ENCODE measurements at places on chromosomes 11 and 22.

DNA sequence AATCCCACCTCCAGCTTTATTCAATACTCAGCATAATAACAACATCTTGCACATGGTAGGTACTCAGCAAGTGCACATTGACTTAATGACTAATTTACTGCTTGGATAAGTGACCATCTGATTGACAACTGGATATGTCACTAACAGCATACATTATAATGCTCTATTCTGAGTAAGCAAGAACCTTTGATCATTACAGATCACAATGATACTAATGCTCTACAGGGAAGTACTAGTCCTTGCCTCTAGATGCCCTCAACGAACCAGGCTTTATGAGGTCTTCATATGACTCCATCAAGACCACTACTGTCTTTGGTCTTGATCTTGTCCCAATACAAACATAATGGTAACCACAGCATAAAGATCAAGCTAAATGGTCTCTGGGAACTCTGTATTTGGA lies 167.6 kb upstream of the MTMR2 start:
- peaks cover 35% of the 10 kb centered on the region for H3K4me1 ChIP-seq
- peaks cover 8% of the 10 kb centered on the region for H3K36me3 ChIP-seq
- DNase-seq = no peak
- no peaks in the 10 kb centered on the region for H3K27me3 ChIP-seq

- H3K36me3 ChIP-seq = no peaks in the 10 kb centered on the region
- peaks cover 16% of the 10 kb centered on the region for H3K27me3 ChIP-seq
- no peak overlapping the region for H3K27ac ChIP-seq
- H3K4me3 ChIP-seq = no peak overlapping the region
- no peak for DNase-seq
- peaks cover 23% of the 10 kb centered on the region for H3K4me1 ChIP-seq
Observed at GRCh38 chr11:120903686-120904085, 120.2 kb upstream of the TBCEL start.

DNA sequence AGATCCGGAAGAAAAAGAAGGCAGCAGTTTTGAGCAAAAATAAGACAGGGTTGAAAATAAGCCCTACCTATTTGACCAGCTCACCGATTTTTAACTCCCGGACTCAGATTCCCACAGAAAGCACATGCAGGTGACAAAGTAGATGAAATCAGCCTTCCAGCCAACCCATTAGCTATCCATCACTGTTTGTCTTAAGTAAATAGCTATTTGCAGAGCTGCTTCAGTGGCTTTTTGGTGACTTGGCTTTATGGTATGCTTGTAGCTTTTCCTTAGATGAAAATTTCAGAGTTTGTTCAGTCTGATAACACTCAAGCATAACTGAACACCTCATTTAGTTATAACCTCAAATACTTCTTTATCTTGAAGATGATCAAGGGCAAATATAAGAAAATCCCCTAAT lies 192.6 kb downstream of the HIPK3 start:
- no peak overlapping the region for H3K27ac ChIP-seq
- no peaks in the 10 kb centered on the region for H3K4me1 ChIP-seq
- H3K27me3 ChIP-seq = peaks cover 22% of the 10 kb centered on the region
- H3K36me3 ChIP-seq = no peaks in the 10 kb centered on the region
- DNase-seq = no peak

GRCh38 chr11:88102598-88102934 lies 72.7 kb downstream of the RAB38 start:
- H3K4me1 ChIP-seq = no peaks in the 10 kb centered on the region
- no peak overlapping the region for H3K27ac ChIP-seq
- no peak for DNase-seq
- H3K36me3 ChIP-seq = no peaks in the 10 kb centered on the region
- H3K27me3 ChIP-seq = no peaks in the 10 kb centered on the region
- no peak overlapping the region for H3K4me3 ChIP-seq

- H3K36me3 ChIP-seq = no peaks in the 10 kb centered on the region
- no peaks in the 10 kb centered on the region for H3K4me1 ChIP-seq
- no peak overlapping the region for H3K27ac ChIP-seq
- no peak for DNase-seq
- H3K27me3 ChIP-seq = peaks cover 23% of the 10 kb centered on the region
- no peak overlapping the region for H3K4me3 ChIP-seq
Observed at GRCh38 chr22:39574779-39575551, 4.4 kb downstream of the CACNA1I start.

- no peaks in the 10 kb centered on the region for H3K36me3 ChIP-seq
- H3K4me3 ChIP-seq = no peak overlapping the region
- no peaks in the 10 kb centered on the region for H3K4me1 ChIP-seq
Observed at GRCh38 chr11:94271885-94272372, 32.5 kb upstream of the IZUMO1R start.

GRCh38 chr22:50673231-50674129 lies 857 bp downstream of the SHANK3 start:
- peaks cover 60% of the 10 kb centered on the region for H3K27me3 ChIP-seq
- no peak for DNase-seq
- peaks cover 9% of the 10 kb centered on the region for H3K4me1 ChIP-seq
- H3K27ac ChIP-seq = no peak overlapping the region

Data from central memory CD8-positive, alpha-beta T cell (primary cell).